Peyer's patch (tissue), 4 donors: ENCODE measurements at places on chromosomes 3 and 15.

DNA sequence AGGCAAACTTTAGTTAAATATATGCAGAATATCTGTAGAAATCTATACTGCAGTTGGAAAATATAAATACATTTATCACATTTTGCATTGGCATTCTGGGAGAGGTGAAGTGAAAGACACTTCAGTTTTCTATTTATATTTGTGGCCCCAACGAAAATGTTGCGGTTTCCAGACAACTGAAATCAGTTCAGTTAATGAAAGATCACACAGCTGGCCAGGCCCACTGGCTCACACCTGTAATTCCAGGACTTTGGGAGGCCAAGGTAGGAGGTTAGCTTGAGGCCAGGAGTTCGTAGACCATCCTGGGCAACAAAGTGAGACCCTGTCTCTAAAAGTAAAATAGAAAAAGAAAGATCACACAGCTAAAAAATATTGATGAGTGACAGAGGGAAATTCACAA is 11.9 kb upstream of the CLASP2 start:
- no peak for DNase-seq

GRCh38 chr3:112376992-112377391 is 44.0 kb downstream of the CD200 start:
- DNase-seq = no peak

- no peak for DNase-seq
These were observed 804 bp upstream of the BRPF1 start for GRCh38 chr3:9730657-9731205.

DNA sequence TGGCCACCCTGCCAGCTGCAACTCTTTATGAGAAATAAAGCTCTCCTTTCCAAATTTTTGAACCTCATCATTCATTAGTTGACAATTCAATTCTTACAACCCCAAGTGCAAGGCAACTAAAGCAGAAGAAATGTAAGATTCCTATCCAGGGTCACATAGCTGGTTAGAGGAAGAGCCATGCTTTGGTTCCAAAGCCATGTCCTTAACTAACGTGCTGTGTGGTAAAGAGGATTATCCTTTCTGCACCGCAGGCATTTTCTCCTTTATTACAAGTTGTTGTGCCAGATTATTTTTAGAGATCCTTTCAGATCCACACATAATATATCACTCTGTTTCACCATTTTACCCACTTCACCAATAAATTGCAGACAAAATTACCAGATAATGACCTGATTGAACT is 36.5 kb downstream of the TM4SF18 start:
- DNase-seq = no peak

GRCh38 chr15:68431037-68431791 is 749 bp downstream of the ITGA11 start:
- DNase-seq = peak; percentile 44

DNA sequence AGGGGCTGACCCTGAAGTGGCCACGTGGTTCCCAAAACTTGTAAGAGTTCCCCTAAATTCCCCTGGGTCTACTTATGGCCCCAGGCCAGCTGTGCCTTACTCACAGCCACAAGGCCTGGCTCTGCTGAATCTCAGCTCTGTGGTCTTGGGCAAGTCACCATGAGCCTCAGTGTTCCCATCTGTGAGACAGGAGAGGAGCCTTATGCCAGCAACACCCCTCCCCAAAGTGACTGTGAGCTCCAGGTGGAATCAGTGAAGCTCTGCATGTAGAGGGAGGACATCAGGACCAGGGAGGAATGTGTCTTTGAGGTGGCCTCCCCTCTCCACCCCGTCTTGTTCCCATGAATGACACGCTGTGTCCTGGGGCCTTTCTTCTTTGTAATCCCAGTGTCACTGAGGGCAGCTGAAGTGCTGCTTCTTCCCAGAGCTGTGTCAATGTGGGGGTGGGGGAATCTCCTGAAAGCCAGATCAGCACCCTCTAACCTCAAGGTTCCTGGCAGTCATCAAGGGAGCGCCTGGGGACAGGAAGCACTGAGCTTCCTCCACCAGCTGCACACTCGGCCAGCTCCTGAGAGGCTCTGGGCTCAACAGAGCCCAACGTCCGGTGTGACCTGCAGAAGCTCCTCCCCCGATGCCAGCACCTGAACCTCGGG is 258.9 kb downstream of the UACA start:
- peak; percentile 79 for DNase-seq

DNA sequence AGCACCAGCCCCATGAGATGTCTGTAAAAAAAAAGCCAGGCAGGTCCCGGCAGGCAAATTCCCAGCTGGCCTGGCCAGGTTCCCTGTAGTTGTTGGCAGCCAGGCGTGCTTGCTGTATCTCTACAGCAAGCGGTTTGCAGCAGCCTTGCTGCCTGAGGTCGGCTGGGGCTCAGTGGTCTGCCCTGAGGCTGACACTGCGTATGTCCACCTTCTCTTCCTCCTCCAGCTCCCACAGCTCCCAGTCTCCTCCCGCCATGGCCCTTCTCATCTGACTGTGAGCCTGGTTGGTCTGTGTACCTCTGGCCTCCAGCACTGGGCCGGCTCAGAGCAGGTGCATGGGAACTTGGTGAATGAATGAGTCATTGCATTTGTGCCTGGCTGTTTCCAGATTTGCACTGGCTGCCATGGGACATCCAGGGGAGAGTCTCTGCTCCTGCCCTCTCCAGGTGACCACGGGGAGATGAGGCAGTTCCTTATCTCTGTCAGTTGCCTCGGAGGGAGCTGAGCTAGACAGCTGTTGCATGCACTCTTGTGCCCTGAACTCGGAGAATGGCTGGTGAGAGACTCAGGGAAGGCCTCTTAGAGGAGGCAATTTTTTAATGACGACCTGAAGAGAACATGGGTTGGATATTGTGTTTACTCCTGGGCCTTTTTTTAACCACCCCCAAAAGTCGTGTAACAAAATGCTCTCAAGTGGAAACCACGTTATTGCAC is 43.0 kb downstream of the SPSB4 start:
- no peak for DNase-seq

DNA sequence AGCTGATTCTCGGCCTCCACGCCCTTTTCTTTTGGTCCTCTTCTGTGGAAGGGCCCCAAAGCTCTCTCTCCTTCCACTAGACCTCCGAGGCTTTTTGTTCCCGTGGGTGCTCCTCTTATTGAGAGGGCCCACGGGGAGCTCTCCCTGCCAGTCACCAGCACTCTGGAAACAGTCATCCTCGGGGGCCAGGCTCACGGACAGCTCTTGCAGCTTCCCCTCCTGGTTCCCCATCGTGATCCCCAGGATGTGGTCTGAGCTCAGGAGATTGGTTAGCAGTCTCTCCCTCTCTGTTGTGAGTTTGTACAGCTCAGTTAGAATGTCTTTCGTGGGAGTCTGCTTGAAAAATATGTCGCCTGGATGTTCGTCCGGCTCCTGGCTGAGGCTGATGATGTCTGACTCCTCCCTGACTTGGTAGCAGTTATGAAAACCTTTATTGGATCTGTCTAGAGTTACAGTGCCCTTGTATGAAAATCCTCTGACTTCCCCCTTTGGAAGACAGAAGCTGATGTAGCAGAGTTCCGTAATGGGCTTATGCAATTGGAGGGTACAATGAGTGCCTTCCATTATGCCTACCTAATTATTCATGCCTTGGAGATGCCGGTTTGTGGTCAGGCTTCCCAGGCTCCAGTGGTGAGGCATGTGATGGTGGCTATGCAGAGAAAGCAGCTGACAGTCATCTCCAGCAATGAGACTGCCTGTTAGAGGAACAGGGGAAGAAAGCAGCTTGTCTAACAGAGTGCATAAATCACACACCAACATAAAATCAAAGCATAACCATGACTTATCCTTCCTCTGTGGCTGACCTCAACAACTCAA is 40.0 kb downstream of the FMN1 start:
- peak; percentile 57 for DNase-seq

DNA sequence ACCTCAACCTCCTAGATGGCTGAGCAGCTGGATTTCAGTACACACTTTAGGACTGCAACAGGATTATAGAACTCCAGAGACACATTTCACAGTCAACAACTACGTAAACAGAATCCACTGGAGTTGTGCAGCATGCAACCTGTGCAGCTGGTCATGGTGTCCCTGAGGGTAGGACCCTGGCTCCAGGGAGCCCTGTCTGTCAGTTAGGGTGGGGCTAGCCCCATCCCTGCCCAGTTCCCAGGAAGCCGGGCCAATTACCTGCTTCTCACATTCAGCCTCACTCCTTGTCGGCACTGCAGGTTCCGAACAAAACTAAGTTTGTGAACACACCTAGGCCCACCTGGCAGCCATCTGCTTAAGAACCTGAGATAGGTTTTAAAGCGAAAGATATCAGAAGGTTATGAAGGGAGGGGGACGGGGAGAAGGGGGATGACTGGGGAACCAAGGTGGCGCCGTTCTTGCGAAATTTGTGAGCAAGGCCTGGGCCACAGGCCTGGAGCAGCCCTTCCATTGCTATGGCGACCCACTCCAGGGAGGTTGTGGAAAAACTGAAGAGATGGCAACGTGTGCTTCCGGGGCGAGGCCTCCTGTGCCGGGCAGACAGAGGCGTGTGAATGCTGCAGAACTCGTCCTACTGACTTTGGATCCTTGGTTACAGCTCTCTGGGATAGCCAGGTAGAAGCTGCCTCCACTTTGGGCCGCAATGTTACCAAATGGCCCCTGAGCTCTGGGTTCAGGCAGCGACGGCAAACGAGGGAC is 25.3 kb downstream of the ACSBG1 start:
- peak; percentile 34 for DNase-seq

GRCh38 chr3:32947789-32948238 is 3.6 kb upstream of the CCR4 start:
- peak; percentile 90 for DNase-seq

DNA sequence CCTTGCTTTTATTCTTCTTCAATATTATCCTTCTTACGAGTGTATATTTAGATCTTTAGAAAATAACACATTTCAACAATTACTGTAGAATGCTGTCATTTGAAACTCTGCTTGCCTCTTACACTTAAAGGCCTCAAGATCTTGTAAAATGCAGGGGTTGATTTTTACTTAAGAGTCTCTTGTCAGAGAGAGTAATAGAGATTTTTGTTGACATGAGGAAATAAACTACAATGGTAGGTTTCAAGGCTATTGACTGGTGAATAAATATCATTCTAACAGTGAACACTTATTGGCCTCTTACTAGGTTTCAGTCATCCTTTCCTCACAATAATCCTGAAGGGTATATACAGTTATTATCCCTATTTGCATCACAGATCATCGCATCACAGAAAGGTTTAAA is 344.6 kb downstream of the GBE1 start:
- no peak for DNase-seq

GRCh38 chr3:143276592-143276991 is 157.0 kb downstream of the CHST2 start:
- DNase-seq = no peak

- no peak for DNase-seq
These were observed 748.5 kb upstream of the CBLB start for GRCh38 chr3:106617276-106617675.

DNA sequence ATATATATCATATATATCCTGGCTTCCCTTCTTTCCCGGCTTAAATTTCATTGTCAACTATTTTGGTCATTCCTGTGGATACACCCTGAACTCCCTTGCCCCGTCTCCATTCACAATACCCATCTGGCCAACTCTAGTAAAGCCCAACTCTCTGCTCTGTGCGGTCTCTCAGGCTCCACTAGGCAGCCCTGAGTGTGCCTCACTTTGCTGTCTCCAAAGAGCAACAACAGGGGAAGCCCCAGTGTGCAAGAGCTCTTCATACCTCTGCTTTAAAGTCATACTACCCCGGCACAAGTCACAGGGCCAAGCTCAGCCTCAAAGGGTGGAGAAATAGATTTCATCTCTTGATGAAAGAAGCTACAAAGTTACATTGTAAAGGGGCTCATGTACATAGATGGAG is 18.9 kb upstream of the FEM1B start:
- no peak for DNase-seq

DNA sequence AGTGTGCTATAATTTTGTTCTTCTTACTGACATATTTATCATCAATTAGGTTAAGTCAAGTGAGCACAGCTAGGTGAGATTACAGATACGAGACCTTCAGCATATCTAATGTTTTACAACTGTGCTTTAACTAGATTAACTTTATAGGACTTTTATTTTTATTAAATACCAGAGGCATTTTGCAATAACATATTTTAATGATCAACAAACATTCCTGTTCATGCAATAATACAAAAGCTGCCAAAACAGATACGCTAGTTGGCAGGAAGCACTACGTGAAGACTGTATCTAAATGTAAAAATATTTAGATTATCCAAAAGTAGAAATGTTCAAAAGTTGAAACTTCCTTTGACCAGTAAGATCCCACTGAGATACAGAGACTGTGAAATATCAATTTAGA is 139.1 kb downstream of the CBLB start:
- no peak for DNase-seq

- DNase-seq = no peak
These were observed 6.3 kb downstream of the FRMD5 start for GRCh38 chr15:44188795-44189194.

- DNase-seq = no peak
These were observed 26.9 kb upstream of the SEC62 start for GRCh38 chr3:169939751-169940150.

GRCh38 chr3:120028271-120029047 is 65.8 kb downstream of the GSK3B start:
- DNase-seq = no peak

DNA sequence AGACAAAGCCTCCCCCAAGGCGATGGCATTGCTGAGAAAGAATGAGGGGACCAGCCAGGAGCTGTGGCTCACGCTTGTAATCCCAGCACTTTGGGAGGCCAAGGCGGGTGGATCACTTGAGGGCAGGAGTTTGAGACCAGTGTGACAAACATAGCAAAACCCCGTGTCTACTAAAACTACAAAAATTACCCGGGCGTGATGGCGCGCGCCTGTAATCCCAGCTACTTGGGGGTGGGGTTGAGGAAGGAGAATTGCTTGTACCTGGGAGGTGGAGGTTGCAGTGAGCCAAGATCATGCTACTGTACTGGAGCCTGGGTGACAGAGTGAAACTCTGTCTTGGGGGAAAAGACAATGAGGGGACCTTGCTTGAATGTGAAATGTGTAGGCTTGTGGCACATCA is 402.4 kb upstream of the C2CD4B start:
- DNase-seq = no peak

- DNase-seq = no peak
These were observed 183.4 kb upstream of the THRB start for GRCh38 chr3:24678021-24678420.

GRCh38 chr3:17583530-17583929 is 158.9 kb downstream of the TBC1D5 start:
- no peak for DNase-seq

DNA sequence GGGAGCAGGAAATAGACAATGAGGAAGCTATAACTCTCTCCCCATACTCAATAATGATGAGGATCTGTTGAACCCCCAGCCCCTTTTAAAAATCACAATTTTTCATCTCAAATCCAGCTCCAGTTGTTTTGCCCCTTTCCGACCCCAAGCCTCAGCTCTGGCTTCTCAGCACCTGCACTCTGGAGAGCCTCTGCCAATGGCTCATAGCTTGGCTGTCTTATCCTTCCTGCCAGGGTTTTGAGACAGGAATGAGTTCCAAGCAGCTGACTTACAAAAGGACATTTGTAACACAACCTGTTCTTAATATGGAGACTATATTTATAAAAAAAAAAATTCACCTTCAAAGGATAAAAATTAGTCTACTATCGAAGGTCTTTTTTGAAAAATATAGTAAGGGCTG is 105.9 kb upstream of the NEDD4 start:
- DNase-seq = no peak

- DNase-seq = no peak
These were observed 55.9 kb downstream of the BHLHE40 start for GRCh38 chr3:5035113-5035512.

- no peak for DNase-seq
These were observed 97.9 kb upstream of the NANOGP8 start for GRCh38 chr15:35182841-35183479.

GRCh38 chr15:56667517-56667916 is 65.8 kb downstream of the ZNF280D start:
- DNase-seq = no peak

- no peak for DNase-seq
These were observed 163.6 kb upstream of the SETMAR start for GRCh38 chr3:4139462-4140140.
